AG20443 (cell line): ENCODE measurements at places on chromosomes 6 and 20.

DNA sequence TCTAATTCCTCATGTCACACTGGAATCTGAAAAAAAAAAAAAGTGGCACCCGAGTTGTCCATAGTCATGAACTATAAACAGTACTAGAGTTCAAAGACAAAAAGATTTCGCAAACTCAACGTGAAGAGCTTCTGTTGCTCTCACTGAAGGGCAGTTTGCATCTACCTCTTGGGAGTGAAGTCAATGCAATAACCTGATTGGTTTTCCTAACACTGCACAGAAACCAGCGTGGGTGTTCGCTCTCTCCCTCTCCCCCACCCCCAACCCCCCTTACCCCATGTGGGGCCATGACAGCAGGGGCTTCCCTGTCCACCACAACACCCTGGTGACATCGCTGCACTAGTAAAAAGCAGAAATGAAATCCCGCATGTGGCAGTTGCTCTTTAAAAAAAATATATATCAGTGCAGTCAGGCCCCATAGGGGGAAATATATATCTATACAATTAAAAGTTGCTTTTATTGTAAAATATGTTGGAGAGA is 66.9 kb downstream of the GMPR start:
- no peak for DNase-seq

DNA sequence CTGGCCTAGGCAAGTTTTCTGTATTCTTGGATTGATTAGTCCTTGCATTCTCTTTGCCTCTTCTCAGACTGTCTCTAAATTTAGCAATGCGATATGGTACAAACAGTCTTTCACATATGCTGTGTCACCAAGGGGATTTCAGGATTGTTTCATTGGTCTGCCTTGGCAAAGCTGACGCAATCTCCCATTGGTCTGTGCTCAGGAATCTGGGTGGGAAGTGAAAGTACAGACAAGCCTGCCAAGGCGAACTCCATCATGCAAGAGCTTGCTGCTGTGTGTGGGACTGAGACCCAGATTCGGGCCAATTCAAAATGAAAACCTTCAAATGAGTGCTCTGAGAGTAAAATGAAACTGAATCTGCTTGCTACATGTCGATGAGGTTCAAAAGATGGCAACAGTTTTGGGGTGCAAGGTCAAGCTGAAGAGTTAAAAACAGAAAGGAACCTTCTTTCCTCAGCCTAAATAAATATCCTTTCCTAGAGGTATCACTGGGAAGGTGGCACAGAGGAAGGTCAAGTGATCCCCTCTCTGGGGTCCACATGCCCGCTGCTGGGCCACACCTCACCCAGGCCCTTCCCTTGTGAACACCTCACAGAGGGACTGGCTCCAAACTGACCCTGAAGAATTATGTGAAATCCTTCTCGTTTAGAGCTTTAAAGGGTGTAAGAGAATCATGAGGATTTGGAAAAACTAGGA is 198.8 kb upstream of the PREP start:
- peak; percentile 88 for DNase-seq

GRCh38 chr6:73610444-73611275 is 43.1 kb downstream of the SLC17A5 start:
- peak; percentile 50 for DNase-seq

DNA sequence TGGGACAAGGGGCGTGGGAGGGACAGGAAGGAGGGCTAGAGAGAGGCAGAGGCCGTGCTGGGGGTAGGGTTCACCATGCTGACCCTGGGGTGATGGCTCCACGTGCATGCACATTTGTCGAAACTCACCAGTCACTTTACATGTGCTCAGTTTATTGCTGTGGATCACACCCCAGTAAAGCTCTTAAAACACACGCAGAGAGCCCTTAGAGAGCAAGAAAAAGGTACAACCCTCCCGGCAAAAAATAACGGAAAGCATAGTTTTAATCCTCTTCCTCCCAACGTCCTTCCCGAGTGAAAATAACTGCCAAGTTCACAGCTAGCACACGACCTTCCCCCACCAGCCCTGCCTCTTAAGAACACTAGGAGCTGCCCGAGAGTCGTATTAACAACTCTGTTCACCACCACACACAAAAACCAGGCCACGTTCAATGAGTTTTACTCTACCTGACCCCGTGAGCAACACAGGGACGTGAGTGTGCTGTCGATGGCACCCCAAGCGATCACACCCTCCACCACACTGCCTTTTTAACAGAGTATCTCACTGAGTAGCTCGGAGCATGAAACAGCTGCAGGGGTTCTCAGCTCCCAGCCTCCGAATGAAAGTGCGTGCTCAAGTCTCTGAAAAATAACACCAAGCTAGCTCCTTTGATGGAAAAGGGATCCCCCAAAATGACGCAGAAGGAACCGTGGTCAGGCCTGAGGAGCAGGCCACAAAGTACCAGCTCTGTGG is 39.7 kb downstream of the TAF4 start:
- peak; percentile 86 for DNase-seq

GRCh38 chr6:24245275-24245674 is 112.6 kb downstream of the DCDC2 start:
- DNase-seq = no peak

GRCh38 chr20:57403216-57403615 is 12.0 kb downstream of the RBM38 start:
- no peak for DNase-seq

DNA sequence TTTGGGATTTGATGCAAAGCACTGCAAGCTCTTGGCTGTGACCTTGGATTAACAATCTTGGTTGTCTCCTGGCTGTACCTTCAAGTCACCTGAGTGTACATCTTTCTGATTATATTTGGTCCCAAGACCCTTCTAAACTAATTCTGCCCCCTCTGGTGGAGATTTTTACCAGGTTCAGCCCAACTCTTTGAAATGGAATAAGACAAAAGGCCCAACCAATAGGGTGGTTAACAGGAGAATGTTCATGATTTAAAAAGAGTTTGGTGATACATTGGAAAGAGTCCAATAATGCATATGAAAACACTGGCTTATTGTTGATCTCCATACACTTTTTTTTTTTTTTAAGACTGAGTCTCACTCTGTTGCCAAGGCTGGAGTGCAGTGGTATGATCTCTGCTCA is 77.5 kb upstream of the CD83 start:
- no peak for DNase-seq

- DNase-seq = no peak
Observed at GRCh38 chr20:21519136-21519584, 5.3 kb upstream of the NKX2-2 start.

DNA sequence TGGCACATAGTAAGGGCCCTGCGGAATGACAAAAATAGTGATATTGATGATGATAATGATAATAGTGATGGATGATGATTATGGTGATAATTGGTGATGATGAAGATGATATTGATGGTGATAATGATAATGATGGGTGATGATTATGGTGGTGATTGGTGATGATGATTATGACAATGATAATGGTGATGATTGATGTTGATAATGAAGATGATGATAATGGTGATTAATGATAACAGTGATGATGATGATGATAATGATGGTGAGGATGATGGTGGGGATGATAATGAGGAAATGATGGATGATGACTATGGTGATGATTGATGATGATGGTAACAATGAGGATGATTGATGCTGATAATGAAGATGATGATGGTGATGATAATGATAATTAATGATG is 48.9 kb downstream of the EDN3 start:
- DNase-seq = no peak

- DNase-seq = no peak
Observed at GRCh38 chr6:14622085-14622484, 504.5 kb downstream of the CD83 start.

DNA sequence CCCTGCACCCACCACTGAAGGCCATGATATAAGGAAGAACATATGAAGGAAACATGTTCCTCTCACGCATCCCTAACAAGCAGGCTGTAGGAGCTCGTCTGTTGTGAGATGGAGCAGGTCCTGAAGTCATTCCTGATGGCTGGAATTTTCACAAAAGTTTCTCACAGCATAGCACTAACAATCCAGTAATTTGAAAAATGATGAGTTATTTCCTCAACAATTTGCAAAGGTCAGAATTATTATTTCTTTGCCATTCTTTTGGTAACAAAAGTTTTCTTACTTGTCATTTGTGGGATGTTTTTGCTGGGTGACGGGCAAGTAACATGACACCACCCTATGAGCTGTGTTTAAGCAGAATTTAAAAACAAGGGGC is 27.6 kb upstream of the FRMD1 start:
- peak; percentile 37 for DNase-seq

DNA sequence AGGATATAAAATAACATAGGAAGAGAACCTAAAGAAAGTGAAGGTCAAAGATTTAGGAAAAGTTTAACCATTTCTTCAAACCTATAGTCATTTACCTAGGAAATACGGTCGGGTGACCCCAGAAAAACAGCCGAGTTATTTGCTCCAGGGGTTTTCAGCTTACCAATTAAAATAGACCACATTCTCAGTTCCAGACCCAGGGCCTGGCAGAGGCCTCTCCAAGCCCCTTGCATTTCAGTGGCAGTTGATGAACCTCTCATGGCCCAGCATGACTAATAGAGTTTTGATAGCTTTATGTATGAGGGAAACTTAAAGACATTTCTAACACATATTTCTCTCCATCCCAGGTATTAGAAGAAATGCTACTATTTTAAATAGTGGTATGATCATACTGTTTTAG is 113.5 kb downstream of the OGFRL1 start:
- DNase-seq = no peak

DNA sequence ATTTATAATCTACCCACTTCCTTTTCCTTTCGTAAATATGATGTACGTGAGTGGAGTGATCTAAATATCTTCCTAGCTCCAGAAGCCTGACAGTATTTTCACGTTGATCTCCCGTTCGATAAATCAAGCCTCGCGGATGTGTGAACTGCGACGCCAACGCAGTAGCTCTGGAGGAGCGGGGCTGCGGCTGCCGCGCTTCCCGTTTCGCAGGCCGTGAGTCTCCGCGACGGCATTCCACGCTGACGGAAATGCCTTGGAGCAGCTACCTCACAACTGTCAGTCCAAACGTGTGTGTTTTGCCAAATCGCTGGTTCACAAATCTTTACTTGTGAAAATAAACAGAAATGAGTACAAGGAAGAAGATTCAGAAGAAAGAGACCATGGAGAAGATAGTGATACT is 41.2 kb downstream of the BTBD3 start:
- no peak for DNase-seq

- DNase-seq = no peak
Observed at GRCh38 chr20:54043076-54043967, 27.1 kb downstream of the BCAS1 start.

DNA sequence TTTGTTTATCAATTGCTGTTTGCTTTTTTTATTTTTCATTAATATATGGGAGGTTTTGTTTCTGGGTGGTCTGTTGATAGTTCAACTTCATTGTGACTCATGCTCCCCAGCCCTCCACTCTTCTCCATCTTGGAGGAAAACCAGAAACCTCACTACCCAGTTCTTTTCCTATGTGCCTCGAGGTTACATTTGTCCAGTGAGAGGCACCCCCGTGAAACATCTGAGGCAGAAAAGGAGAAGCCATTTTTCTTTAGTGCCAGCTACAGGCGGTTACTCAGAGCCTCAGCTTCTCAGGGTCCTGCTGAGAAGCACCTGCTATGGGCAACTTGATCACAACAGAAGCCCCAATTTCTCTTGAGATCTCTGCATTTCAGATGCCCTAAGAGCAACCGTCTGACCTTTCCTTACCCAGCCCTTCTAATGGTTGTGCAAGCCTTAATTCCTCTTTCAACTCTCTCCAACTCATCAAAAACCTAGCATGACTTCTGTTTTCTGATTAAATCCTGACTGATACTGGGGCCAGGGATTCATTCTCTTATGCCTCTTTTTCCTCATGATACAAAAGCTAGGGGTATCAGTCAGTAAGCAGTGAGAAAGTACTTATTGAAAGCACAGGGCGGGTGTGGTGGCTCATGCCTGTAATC is 144.6 kb downstream of the ELOVL4 start:
- no peak for DNase-seq

- DNase-seq = no peak
Observed at GRCh38 chr6:158257425-158257759, 54.9 kb upstream of the TULP4 start.

- DNase-seq = no peak
Observed at GRCh38 chr6:145469021-145469420, 266.3 kb downstream of the EPM2A start.

- DNase-seq = no peak
Observed at GRCh38 chr20:33443006-33443511, 504 bp downstream of the SNTA1 start.
